ENCODE measurements at places on chromosomes 6 and 20.
A peak's percentile ranks its signal among the peaks of the same experiment; 100 is the strongest.

- no peak for DNase-seq
Observed at GRCh38 chr6:15658181-15658744, 4.6 kb downstream of the DTNBP1 start.

DNA sequence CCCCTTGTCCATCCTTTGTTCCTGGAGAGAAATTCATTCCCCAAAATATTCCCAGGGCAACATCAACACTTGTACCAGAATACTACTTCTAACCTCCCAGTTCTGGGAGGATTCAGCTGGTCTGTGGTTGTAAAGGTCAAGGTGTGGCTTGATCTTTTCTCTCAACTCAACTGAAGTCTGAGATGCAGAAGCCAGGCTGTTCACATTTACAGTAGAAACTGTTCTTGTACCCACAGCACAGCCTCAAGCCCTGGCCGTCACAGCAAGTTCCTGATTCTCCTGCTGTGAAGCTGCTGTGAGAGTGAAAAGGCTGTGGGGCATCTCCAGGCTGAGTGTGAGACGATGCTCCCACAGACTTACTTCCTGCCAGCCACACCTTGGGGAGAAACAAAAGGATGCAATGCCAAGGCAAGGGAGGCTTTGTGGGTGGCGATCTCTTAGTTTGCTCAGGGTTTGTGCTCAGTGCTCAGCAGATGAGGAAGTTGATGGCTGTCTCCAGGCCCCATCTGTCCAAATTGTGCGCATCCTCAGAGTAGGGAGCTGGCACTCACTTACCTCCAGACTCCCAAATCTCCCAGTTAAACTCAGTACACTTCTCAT, 143.9 kb upstream of the FOXA2 start:
- no peak for DNase-seq

GRCh38 chr20:19903168-19903811, 113.9 kb upstream of the NAA20 start:
- no peak for DNase-seq

DNA sequence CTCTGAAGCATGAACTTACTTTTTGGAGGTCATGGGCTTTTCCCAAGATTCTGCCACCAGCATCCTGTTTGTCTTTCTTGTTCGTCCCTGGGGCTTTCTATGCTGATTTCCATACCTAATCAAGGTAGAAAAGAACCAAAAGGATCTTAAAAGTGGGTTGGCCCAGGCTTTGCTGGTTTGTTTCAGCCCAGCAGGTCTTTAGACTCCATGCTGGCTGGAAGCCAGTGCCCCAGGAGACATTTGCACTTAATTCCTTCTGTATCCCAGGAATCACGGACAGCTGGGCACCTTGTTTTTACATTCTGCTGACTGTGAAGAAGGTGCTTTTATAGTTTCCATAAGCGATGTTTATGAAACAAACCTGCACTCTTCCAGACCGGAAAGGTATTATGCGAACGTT, 195.9 kb downstream of the CDH4 start:
- no peak for DNase-seq

DNA sequence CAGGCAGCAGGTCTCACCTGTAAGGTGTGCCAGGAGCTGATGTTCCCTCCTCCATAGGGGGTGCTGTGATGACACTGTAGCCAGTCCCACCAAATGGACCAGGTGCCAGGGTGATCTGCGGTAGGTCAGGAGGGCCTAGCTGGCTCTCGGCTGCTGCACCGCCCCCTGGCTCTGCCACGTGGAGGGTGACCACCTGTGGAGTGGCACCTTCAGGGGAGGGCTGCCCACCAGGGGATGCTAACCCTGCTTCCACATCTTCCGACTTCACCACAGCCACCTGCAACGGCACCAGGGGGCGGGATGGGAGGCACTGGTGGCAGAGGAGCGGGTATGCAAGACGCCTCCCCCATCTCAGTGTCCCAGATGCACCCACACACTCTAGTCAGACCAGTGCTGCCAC, 18.3 kb downstream of the ZNF335 start:
- DNase-seq: no peak

DNA sequence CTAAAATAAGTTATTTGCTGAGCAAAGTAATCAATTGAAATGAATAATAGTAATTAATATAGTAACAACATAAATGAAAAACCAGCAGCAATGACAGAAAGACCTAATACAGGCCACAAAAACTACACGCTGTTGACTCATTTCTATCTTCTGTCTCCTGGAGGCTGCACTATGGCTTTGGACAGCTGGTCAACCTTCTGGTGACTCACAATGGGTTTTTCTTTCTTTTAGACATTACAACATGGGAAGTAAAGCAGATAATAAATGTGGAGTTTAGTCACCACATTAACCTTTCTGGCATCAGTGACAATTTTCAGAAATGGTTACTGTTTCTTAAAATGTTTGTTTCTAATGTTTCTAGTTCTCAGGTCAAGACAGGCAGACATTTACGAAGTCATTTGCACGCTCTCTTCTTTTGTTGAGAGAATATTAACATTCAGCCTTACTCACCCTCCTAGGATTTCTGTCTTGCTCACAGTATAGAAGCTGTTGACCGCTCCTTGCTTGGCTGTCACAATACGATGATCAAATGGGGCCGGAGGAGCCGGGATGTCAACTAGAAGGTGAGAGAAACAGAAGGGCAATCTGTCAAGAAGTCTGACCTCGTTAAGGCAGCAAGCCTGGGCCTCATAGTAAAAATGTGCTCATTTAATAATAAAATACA, 62.2 kb downstream of the MYLK4 start:
- no peak for DNase-seq

DNA sequence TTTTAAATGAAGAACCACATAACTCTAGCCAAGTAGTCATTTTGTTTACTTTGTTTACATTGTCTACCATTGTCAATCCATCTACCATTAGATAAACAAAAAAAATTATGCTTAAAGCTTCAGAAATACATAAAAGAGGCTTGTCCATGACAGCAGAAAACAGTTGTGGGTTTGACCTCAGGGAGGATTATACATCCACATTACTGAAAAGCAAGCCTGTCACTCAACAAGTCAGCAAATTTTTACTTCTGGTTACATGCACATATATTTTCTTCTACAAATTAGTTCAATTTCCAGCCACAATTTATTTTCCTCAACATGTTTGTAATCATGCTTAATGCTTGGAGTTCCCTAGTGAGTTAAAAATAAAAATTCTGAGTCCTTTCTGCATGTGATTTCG, 713.3 kb downstream of the COL12A1 start:
- DNase-seq: no peak

- DNase-seq: no peak
Observed at GRCh38 chr6:142810952-142811514, 133.9 kb downstream of the HIVEP2 start.

GRCh38 chr20:13990465-13990864, at the start of gene SEL1L2:
TSS of gene SEL1L2 (minus strand) at chr20:13990614. CDS start at chr20:13990534, 80 bp downstream.
- peak; percentile 70 for DNase-seq

GRCh38 chr20:61628480-61628879, 376.4 kb downstream of the CDH4 start:
- no peak for DNase-seq

GRCh38 chr6:167212713-167213005, 54.9 kb upstream of the GPR31 start:
- DNase-seq: no peak

GRCh38 chr6:21676769-21677168, 83.2 kb downstream of the SOX4 start:
- no peak for DNase-seq
